Astrocyte (in vitro differentiated cells and primary cell): ENCODE measurements at places on chromosomes 7 and 10. TPM values are rescaled to one million over a fixed set of nuclear protein-coding genes. Genes with fewer than 3 reads are reported as not detected.

ASZ1 gene
- not detected in 2 replicates for total RNA-seq

IMPDH1 gene
- total RNA-seq = 43.9 and 44.7 TPM in 2 replicates

MTG1 gene
- 44.0 and 52.3 TPM in 2 replicates for total RNA-seq

PRLHR gene
- total RNA-seq = not detected in 2 replicates

VPS37D gene
- 2.9 and 3.6 TPM in 2 replicates for total RNA-seq

NIPSNAP2 gene
- total RNA-seq = 33.2 and 37.4 TPM in 2 replicates

GPR26 gene
- 0.09 TPM in 1 of 2 replicates, not detected in the other for total RNA-seq

RNF148 gene
- 0.50 TPM in 1 of 2 replicates, not detected in the other for total RNA-seq

PDLIM1 gene
- 316 and 320 TPM in 2 replicates for total RNA-seq

GLRX3 gene
- 116 and 137 TPM in 2 replicates for total RNA-seq

CYP26A1 gene
- total RNA-seq = 0.18 and 0.53 TPM in 2 replicates

WIPF3 gene
- 0.87 and 1.0 TPM in 2 replicates for total RNA-seq
